Calu3 (cell line): ENCODE measurements at places on chromosomes 6 and 20. TPM values are rescaled to one million over a fixed set of nuclear protein-coding genes. Genes with fewer than 3 reads are reported as not detected.

DNA sequence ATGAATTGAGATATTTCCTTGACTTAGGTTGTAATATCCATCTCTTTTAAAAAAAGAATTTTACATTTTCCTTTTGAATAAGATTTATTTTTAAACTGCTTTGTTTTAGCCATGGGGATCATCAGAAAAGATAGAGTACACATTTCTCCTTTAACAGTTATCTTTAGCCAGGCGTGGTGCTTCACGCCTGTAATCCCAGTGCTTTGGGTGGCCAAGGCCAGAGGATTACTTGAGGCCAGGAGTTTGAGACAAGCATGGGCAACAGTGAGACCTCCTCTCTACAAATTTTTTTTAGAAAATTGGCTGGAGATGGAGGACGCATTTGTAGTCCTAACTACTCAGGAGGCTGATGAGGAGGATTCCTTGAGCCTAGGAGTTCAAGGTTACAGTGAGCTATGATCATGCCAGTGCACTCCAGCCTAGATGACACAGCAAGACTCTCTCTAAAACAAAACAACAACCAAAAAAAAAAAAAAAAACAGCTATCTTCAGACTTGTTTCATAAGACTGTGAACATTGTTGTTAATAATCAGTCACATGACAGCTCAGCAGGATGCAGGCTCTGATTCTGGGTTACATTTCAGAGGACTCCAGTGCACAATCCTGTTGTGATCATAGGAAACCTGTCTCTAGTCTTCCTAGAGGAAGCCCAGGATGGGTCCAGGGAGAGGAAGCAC lies 2.0 kb upstream of the SLC17A3 start:
- no peaks in the 10 kb centered on the region for H3K36me3 ChIP-seq
- H3K27ac ChIP-seq: no peak overlapping the region
- no peak for DNase-seq
- peaks cover 31% of the 10 kb centered on the region for H3K4me1 ChIP-seq

DNA sequence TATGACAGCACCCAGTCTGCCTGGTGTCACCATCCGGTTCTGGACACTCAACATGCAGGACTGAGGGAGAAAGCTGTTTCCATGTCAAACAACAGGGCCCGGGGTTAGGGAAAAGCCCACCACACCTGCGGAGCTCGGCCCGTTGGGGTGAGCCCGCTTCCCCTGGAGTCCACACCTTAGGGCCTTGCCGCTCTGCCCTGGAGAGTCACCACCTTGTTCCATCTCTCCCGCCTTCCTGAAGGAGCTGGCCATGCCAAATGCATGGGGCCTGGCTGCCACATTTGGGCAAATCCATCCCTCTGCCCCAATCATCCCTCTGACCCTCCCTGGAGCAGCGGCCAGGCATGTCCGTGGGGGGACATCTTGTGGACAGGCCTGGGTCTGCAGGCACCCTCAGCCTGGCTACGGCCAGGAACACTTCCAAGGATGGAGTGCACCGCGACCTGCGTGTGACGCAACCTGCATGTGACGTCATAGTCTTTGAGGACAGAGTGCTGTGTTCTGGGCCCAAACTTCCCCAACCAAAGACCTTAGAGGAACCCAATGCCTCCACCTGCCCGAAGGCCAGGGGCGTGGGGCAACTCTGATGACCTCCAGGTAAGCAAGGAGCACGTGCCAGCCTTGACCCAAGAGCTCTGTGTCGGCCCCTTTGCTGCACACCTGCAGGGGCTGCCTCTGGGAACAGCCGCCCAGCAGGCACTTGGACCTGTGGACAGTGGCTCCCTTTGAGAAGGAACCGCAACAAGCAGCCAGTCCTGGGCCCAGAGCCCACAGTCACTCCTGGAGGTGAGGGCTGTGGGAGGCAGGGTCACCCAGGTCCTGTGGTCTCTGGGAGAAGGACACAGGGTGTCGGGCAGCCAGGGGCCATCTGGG lies 1.7 kb downstream of the CABLES2 start:
- H3K36me3 ChIP-seq: peaks cover 35% of the 10 kb centered on the region
- peaks cover 25% of the 10 kb centered on the region for H3K4me1 ChIP-seq
- peak overlapping the region; percentile 66 for H3K4me3 ChIP-seq
- DNase-seq: peak; percentile 68
- no peaks in the 10 kb centered on the region for H3K27me3 ChIP-seq
- peak overlapping the region; percentile 15 for H3K27ac ChIP-seq

DNA sequence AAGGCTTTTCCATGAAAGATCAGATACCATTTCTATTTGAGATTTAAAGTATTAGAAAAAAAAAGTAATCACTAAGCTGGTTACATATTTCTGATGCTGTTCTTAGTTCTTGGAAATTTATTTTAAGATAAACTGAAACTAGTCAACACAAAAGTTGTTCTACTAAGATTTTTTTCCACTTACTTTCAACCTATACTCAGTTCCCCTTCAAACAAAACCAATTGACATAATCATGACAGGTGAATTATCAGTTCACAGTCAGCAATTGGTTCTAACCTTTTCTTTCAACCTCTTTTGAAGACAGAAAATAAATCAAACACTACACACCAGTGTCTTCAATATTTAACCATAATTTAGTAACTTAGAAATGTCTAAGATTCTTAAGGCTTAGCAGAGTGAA lies 228.7 kb downstream of the KHDRBS2 start:
- no peaks in the 10 kb centered on the region for H3K4me1 ChIP-seq
- no peak overlapping the region for H3K27ac ChIP-seq
- DNase-seq: no peak

DNA sequence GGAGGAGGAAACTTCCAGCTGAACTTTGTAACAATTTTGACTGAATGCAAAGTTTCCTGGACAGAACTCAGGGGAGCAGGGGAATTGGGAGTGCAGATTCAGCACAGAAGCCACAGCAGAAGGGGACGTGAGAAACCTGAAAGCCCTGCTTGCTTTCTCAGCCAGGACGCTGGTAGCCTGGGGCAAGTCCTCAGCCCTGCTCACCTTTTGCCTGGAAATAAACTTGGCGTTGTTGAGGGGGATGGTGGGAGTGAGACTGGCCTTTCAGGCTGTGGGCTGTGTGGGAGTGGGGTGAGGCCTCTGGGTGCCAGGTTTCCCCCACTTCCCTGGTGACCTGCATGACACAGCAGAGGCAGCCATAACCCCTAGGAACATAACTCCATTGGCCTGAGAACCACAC lies 238.1 kb upstream of the HS3ST5 start:
- no peak overlapping the region for H3K4me3 ChIP-seq
- no peaks in the 10 kb centered on the region for H3K27me3 ChIP-seq

DNA sequence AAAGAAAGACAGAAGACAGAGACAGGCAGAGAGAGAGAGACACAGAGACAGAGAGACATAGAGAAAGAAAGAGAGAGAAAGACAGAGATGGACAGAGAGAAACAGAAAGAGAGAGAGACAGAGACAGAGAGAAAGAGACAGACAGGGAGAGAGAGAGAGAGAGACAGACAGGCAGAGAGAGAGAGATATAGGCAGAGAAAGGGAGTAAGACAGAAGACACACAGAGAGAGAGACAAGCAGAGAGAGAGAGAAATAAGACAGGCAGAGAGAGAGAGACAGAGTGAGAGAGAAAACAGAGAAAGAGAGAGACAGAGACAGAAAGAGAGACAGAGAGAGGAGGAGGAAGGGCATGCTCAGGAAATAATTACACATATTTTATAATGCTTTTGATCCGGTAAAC lies 758.3 kb upstream of the DEFB115 start:
- no peak overlapping the region for H3K4me3 ChIP-seq
- no peaks in the 10 kb centered on the region for H3K36me3 ChIP-seq
- no peaks in the 10 kb centered on the region for H3K4me1 ChIP-seq
- no peak for DNase-seq
- H3K27me3 ChIP-seq: no peaks in the 10 kb centered on the region

- no peak overlapping the region for H3K4me3 ChIP-seq
- no peak for DNase-seq
- no peaks in the 10 kb centered on the region for H3K4me1 ChIP-seq
- no peaks in the 10 kb centered on the region for H3K36me3 ChIP-seq
Measured at GRCh38 chr6:4510317-4510716, 265.9 kb upstream of the CDYL start.

- no peaks in the 10 kb centered on the region for H3K36me3 ChIP-seq
- H3K4me1 ChIP-seq: no peaks in the 10 kb centered on the region
- no peak for DNase-seq
- no peaks in the 10 kb centered on the region for H3K27me3 ChIP-seq
- H3K27ac ChIP-seq: no peak overlapping the region
- H3K4me3 ChIP-seq: no peak overlapping the region
Measured at GRCh38 chr20:47691625-47692024, 93.7 kb downstream of the SULF2 start.

Gene PRICKLE4
- total RNA-seq: 6.4 and 7.1 TPM in 2 replicates

DNA sequence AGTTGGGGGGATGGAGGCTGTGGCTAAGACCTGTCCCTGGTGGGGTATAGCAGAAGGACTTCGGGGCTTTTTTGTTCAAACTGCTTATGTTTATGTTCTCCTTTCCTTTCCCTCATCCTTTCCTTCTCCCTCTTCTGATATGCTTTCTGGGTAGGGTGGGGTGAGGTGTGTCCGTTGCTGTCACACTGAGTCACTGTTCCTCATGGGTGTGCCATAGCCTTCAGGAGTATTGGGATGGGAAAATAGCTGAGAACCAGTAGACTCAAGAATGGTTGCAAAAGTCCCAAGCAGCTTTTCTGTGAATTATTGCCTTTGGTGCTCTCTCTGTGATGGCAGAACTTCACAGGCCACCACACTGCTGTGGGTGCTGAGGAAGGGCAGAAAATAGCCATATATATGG lies 39.6 kb downstream of the TPD52L1 start:
- H3K36me3 ChIP-seq: no peaks in the 10 kb centered on the region
- no peak for DNase-seq
- no peak overlapping the region for H3K4me3 ChIP-seq
- H3K27ac ChIP-seq: no peak overlapping the region

GRCh38 chr6:113219783-113220182 lies 637.4 kb upstream of the MARCKS start:
- H3K4me3 ChIP-seq: no peak overlapping the region
- no peaks in the 10 kb centered on the region for H3K27me3 ChIP-seq
- no peak for DNase-seq
- H3K36me3 ChIP-seq: no peaks in the 10 kb centered on the region
- H3K4me1 ChIP-seq: no peaks in the 10 kb centered on the region
- no peak overlapping the region for H3K27ac ChIP-seq

- no peak for DNase-seq
- H3K4me3 ChIP-seq: no peak overlapping the region
- H3K4me1 ChIP-seq: no peaks in the 10 kb centered on the region
- peaks cover 16% of the 10 kb centered on the region for H3K27me3 ChIP-seq
- H3K36me3 ChIP-seq: no peaks in the 10 kb centered on the region
Measured at GRCh38 chr6:16092140-16092539, 36.7 kb upstream of the MYLIP start.
